Activated CD4-positive, alpha-beta memory T cell treated with anti-CD3 and anti-CD28 coated beads for 36 hours (primary cell): ENCODE measurements at places on chromosomes 16 and 17.
A peak's percentile ranks its signal among the peaks of the same experiment; 100 is the strongest.

DNA sequence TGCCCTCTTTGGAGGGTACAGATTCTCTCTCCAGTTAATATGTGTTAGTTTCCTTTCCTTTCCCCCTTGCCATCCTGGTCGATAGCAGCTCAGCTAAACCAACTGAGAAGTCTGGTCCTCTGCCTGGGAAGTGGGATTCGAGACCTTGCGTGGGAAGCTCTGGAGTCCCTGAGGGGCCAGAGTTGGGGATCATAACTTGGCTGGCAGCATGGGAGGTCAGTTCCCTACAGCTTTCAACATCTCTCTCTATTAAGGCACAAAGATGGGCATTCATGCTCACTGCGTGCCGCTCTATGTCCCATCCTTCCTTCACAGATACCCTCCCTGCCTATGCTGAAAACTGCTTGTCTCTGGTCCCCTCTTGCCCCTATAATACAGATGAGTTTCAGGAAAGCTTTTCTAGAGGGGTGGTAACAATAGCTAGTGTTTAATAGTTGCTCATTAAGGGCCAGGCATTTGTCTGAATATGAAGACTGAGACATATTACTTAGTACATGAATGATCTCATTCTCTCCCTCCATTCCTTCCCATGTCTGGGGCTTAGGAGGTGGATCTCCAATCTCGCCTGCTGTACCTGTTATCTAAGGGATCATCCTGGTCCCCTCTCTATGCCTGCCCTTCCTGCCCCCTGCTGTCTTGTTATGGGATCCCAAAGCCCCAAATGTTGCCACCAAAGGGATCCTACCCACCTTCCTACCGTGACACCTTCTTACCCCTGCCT is 10.8 kb downstream of the THRA start:
- H3K27ac ChIP-seq: peak overlapping the region; percentile 4
- H3K27me3 ChIP-seq: no peaks in the 10 kb centered on the region
- H3K36me3 ChIP-seq: no peaks in the 10 kb centered on the region
- H3K4me3 ChIP-seq: no peak overlapping the region
- DNase-seq: no peak

DNA sequence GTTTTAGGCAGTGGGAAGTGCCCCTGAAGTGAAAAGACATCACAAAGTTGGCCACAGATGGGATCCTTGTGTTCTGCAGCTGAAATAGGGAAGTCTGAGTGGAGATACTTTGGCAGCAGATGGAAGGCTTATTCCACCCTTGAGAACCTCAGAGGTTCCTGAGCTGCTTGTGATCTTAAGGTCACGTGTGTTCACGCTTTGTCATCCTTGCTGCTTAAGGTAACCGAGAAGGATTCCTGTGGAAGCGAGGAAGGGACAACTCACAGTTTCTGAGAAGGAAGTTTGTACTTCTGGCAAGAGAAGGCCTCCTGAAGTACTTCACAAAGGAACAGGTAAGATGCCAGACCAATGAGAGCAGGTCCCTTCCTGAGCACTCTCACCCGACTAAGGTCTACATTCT is 12.2 kb downstream of the ADAP2 start:
- H3K27ac ChIP-seq: no peak overlapping the region
- no peak for DNase-seq
- H3K4me3 ChIP-seq: no peak overlapping the region
- H3K27me3 ChIP-seq: no peaks in the 10 kb centered on the region

GRCh38 chr16:1828645-1829410 is 1.8 kb downstream of the FAHD1 start:
- H3K27me3 ChIP-seq: no peaks in the 10 kb centered on the region
- no peaks in the 10 kb centered on the region for H3K36me3 ChIP-seq
- peak overlapping the region; percentile 59 for H3K4me3 ChIP-seq
- peaks cover 38% of the 10 kb centered on the region for H3K4me1 ChIP-seq
- no peak for DNase-seq
- H3K27ac ChIP-seq: no peak overlapping the region

- no peak overlapping the region for H3K27ac ChIP-seq
- H3K27me3 ChIP-seq: peaks cover 8% of the 10 kb centered on the region
- peaks cover 12% of the 10 kb centered on the region for H3K4me1 ChIP-seq
- no peaks in the 10 kb centered on the region for H3K36me3 ChIP-seq
These were observed 761 bp upstream of the MATCAP1 start for GRCh38 chr16:67184453-67184994.

GRCh38 chr17:65745241-65745640 is 183.8 kb upstream of the AXIN2 start:
- DNase-seq: no peak
- H3K27me3 ChIP-seq: no peaks in the 10 kb centered on the region
- no peak overlapping the region for H3K27ac ChIP-seq
- H3K4me1 ChIP-seq: peaks cover 25% of the 10 kb centered on the region
- no peak overlapping the region for H3K4me3 ChIP-seq

GRCh38 chr16:72099377-72099818 is 5.8 kb downstream of the DHX38 start:
- no peaks in the 10 kb centered on the region for H3K27me3 ChIP-seq
- peak; percentile 51 for DNase-seq
- no peak overlapping the region for H3K27ac ChIP-seq
- no peak overlapping the region for H3K4me3 ChIP-seq

GRCh38 chr17:4177806-4178205 is 34.8 kb downstream of the CYB5D2 start:
- H3K27ac ChIP-seq: peak overlapping the region; percentile 46
- no peaks in the 10 kb centered on the region for H3K27me3 ChIP-seq
- H3K4me3 ChIP-seq: no peak overlapping the region
- peaks cover 53% of the 10 kb centered on the region for H3K4me1 ChIP-seq
- H3K36me3 ChIP-seq: peaks cover 62% of the 10 kb centered on the region
